Globus pallidus (tissue), 1 donor: ENCODE measurements at places on chromosomes 2 and 18.

DNA sequence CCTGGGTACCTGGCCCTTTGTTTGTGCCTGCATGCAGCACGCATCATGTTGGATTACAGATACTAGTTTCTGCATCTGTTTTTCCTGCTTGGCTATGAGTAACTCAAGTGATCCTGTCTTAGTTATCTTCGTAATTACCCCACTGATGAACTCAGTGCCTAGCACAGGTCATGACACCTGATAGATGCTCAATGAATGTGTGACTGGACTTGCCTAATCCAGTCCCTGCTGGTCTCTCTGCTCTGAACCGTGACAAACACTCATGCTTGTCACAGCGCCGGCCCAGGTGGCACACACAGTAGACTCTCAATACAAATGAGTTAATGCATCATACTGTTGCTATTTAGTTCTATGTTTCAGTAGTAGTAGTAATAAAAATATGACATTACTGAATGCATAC, 31.2 kb upstream of the NTSR2 start:
- DNase-seq: no peak

- no peak for DNase-seq
Measured at GRCh38 chr2:185316383-185316782, 422.2 kb upstream of the FSIP2 start.

GRCh38 chr2:226098861-226099745, 699.6 kb downstream of the NYAP2 start:
- no peak for DNase-seq

DNA sequence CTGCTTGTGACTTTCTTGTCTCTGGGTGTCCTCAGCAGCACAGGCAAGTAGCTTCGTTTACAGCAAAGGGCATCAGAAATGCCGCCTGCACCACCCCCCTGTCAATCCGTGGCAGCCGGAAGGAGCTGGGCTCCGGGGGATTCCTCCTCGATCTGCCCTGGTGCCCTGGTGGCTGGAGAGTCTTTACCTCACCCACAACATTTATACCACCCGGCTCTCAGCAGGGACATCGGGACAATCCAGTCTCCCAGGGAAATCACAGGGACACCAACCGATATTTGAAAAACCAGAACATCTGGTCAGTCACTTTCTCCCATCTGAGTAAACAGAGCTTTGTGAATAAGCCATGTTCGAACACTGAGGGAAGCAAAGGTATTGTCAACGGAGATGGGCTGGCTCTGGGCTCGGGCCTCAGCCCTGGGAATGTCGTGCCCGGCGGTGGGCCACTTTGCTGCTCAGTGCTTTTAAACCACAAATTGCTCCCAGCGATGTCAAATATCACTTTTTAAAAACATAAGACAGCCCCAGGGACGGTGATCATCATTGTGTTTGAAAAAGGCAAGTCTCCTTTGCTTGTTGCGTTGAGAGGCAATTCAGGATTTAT, 210.0 kb upstream of the SALL3 start:
- DNase-seq: no peak

GRCh38 chr2:113376913-113377445, 60.5 kb upstream of the ZNG1B start:
- peak; percentile 53 for DNase-seq
